Lung (tissue), 17 donors: ENCODE measurements at places on chromosomes 11 and 22. TPM values are rescaled to one million over a fixed set of nuclear protein-coding genes. Genes with fewer than 3 reads are reported as not detected.
A peak's percentile ranks its signal among the peaks of the same experiment; 100 is the strongest.

DNA sequence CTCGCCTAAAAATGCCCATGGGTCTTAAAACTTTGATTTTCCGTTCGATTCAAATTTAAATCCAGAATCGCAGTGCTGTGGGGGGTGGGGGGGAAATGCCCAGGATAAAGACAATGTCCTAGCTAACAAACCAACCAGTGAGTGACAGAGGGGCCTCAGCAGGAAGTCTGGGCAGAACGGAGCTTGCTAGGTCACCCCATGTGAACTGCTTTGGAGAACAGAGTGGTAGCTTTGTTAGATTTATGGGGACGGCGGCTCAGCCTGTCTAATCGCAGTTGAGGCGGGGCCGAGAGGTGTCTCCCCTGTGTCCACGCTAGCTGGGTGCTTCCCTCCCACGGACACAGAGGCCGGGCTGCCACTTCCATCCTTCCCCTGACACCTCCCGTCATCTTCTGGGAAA lies 243.9 kb downstream of the CTTN start:
- DNase-seq = no peak

DNA sequence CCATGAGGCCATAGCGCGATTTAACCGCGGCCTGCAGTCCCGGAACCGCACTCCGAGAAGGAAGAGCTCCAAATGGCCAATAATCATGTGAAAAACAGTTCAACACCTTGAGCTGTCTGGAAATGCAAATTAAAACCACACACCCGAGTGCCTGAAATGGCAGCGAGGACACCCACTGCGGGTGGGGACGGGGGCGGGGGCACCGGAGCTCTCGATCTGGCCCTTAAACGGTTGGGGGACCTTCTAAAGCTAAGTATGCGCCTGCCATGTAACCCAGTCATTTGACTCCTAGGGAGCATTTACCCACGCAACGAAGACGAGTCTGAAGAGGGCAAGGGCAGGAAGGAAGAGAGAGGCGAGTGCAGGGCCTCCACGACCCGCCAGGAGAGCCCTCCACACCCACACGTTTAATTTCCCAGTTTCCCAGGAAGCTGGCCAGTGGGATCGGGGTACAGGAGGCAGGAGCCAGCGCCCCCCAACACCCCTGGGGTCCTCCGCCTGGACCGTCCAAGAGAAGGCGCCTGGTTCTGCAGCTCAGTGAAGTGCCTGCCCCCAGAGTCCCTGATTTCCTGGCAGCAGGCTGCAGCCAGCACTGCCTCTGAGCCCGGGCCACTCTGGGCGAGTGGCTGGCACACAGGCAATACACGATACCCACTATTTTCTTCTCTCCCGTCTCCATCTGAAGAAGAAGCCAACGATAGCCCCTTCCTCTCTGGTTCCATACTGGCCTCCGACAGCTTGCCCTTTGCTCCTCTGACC lies 1.7 kb downstream of the TTLL8 start:
- DNase-seq = no peak

- no peak for DNase-seq
Observed at GRCh38 chr11:60924906-60925853, 920 bp downstream of the TMEM132A start.

DNA sequence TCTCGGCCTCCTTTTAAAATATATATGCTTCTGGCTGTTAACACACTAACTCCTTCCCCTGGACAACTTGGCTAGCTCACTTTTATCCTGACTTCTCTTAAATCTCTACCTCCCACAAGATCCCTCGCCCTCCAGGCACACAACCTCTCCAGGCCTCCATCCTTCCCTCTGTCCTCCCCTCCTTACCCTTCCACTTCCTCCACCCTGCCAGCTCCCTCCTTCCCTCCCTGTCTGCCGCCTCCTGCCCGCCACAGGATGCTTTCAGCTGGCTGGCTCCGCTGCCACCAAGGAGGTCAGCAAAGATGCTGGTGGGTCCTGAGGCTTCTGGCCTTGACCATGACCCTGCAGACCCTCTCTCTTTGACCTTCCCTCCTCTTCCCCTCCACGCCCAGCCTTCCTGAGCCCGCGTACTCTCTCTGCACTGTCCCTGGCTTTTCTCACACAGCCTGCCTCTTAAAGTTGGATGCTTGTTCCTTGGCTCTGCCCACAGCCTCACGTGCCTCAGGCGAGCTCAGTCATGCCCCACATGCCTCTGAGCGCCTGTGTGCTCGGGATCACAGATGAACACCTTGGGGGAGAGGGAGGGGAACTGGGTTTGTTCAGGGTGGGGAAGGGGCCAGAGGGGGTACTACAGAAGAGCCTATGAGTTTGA lies 6.7 kb downstream of the NFAM1 start:
- DNase-seq = no peak

- DNase-seq = peak; percentile 13
Observed at GRCh38 chr11:21514316-21514715, 678.6 kb upstream of the ANO5 start.

DNA sequence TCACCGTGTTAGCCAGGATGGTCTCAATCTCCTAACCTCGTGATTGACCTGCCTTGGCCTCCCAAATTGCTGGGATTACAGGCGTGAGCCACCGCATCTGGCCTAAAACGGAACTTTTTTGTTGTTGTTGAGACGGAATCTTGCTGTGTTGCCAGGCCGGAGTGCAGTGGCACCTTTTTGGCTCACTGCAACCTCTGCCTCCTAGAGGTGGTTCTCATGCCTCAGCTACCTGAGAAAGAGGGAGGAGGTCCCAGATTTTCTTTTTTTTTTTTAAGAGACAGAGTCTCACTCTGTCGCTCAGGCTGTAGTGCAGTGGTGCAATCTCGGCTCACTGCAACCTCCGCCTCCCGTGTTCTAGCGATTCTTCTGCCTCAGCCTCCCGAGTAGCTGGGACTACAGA lies 7.9 kb upstream of the MCHR1 start:
- no peak for DNase-seq

DNA sequence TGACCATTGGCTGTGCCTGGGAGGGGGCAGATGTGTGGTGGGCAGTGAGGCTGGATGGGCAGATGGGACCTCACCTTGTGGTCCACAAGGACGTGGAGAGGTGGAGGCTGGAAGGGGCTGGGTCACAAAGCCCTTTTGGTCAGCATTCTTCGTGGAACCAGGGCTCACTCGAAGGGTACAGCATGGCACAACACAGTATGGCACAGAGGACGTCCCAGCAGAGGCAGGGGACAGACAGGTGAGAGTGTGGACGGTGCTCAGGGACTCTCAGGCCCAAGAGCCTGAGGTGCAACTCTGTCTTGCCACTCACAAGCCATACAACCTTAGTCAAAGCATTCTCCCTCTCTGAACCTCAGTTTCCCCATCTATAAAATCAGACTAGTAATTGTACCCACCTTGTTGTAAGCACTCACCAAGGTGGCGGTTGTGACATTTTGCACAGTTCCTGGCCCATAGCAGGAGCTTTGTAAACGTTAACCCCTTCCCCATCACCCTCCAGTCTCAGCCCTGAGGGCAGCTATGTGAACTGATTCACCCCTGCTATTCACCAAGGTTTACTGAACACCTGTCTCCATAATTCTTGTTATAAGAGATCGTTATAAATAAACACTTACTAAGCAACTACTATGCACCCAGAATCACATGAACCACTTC lies 11.6 kb upstream of the TSKU start:
- no peak for DNase-seq

- no peak for DNase-seq
Observed at GRCh38 chr22:41041532-41041931, 50.9 kb upstream of the EP300 start.

- DNase-seq = no peak
Observed at GRCh38 chr11:111652184-111652583, 49.9 kb downstream of the SIK2 start.

GRCh38 chr22:35630387-35630793 lies 13.3 kb upstream of the MB start:
- no peak for DNase-seq

DNA sequence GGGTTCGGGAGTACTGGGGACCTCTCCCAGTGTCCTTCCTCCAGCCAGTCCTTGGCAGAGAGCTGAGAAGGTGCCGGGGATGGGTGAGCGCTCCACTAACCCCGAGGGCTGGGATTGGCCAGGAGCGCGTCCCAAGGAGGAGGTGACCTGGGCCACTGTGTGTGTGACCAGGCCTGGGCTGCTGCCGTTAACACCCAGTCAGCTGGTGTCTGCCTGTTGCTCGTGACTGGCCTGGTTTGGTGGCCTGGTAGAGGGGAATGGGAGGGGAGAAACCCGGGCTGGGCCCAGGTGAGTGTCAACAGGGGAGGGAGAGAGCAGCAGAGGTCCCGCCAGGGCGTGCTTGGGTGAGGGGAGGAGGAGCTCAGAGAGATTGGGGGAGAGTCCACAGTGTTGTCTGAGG lies 29.9 kb upstream of the GRAMD4 start:
- DNase-seq = no peak

DNA sequence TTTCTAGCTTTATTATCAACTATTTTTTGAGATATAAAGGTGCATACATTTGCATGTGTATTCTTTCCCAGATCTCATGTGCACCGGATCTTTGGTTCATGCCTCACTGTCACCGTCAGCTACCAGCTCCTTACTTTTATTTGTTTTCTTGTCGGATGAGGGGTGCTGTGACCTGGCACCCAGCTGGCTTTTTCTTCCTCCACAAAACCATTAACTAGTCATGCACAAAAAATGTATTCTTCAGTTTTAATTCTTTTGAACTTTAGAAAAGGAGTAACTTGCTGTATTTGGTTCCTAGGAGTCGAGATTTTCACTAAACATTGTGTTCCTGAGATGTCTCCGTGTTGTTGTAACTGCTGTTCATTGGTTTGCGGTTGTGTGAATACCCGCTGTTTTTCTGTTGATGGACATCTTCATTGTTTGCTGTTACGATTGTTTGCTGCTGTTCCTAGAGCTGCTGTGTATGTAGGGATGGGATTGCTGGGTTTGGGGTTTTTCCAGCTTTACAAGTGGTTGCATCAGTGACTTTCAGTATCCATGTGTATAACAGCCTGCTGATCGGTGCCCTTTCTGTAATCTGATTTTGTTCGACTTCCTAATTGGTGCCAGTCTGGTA lies 39.4 kb downstream of the MOV10L1 start:
- no peak for DNase-seq

DNA sequence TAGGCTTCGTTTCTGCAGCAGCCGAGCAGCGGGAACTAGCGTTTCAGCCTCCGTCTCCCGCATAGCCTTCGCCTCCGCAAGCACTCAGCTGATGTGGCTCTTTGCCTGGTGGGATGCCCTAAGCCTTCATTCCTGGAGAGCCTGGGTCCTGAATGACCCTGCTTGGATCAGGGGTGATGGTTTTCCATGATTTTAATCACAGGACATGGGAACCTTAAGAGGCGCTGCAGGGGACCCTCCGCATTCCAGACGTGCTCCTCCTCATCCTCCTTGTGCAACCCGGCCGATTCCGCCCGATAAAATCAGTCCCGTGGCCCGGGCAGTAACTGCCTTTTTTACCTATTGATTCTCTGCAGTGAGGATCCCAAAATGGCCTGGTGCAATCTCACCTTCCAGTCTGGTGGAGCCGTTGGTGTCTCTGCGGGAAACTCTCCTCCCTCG lies 8.2 kb downstream of the C11orf21 start:
- no peak for DNase-seq

DNA sequence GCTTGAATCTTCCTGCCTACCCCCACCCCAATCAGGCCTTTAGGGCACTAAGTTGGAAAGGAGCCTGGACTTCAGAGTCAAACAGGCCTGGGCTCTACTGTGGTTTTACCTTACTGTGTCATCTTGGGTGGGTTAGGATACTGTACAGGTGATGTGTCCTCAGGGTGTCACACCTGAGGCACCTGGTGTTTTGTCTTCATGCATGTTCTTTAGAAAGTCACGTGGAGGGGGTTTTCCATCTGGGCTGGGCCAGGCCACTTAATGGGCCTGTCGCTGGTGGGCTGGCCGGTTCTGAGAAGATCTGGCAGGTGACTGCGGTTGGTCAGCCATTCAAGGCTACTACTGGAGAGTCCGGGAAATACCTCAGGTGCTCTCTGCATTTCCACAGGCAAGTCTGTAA lies 92.6 kb downstream of the SWAP70 start:
- DNase-seq = no peak

GRCh38 chr11:90775567-90776165 lies 552.8 kb upstream of the CHORDC1 start:
- DNase-seq = no peak

TBCEL gene
- 7.8 TPM for polyA plus RNA-seq

MGAT3 gene
- polyA plus RNA-seq = 6.0 TPM

DYNC2H1 gene
- 19.7 TPM for polyA plus RNA-seq

GLYAT gene
- polyA plus RNA-seq = not detected

CFL1 gene
- 1,282 TPM for polyA plus RNA-seq

VPREB1 gene
- not detected for polyA plus RNA-seq

APOA4 gene
- polyA plus RNA-seq = not detected
